COR-L47 (cell line): ENCODE measurements at places on chromosomes 5 and 9.

DNA sequence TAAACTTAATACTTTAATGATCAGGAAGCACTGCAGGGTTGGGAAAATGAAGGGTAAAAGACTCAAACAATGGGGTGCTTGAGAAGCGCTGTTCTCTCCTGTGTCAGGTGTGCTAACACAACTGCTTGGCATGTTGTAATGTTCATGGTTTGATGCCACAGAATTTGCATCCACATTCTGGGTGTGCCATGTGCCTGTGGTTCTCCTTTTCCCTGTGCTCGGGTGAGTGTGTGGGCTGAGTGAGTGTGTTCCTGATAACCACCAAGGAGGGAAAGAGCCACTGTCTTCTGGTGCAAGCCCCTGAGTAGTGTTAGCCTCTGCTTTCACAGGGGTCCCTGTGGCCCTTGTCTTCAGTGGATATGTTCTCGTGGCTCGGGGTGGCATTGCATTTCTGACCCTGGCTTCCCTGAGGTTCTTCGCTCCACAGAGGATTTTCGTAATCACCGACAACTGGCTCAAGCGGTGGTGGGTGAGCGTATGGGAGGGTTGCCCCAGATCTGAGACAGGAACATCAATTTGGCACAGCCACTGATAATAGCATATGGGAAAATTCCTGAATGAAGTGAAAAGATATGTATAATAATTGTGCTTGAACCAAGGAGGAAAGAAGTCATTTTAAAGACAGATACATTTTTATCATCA is 102.0 kb downstream of the MVB12B start:
- DNase-seq, result no peak

DNA sequence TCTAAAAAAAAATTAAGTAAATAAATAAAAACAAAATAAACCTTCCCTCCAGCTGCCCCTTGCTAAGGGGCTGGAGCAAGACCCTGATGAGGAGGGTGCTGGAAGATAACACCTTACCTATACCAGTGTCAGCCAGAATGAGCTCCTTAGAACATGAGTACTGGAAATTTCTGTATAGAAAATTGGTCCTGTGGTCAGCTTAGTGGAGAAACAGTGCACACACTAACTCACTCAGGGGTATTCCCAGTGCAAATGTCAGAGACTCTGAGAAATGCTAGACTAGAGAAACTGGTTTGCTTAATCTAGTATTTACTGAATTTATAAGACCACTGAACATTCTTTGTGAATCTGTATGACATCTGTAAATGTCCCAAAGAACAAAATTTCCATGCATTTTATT is 62.1 kb upstream of the CTXN3 start:
- no peak for DNase-seq

- no peak for DNase-seq
Measured at GRCh38 chr9:21392270-21392669, 7.1 kb upstream of the IFNA2 start.

DNA sequence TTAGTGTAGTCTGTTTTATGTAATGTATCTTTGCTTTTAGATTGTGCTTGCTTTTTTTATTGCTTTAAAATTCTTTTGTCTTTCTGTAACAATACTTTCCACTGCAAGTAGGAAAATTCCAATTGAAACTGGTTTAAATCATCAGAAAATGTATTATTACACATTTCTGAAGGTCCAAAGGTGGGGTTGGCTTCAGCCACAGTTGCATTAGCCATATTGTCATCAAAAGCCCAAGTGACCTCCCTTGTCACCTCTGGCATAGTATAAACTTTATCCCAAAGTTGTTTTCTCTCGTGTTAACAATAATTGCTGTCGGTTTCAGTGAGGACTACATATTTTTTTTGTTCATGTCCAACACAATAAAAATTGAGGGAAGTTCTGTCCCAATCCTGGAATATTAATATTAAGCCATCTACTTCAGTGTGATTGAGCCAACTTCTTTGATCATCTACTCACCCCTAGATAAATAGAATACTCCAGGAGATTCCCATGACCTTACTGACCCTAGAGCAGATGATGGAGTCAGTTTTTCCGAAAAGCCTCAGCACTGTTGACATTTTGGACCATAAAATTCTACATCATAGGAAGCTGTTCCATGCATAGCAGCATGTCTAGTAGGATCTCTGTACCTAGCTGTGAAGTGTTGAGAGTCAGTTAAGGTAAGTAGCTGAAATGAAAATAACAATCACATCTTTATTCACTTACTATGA is 52.4 kb upstream of the MACIR start:
- no peak for DNase-seq

- no peak for DNase-seq
Measured at GRCh38 chr5:98227489-98227888, 546.0 kb upstream of the RGMB start.

- no peak for DNase-seq
Measured at GRCh38 chr5:126988021-126988569, 42.3 kb downstream of the MARCHF3 start.

- DNase-seq, result no peak
Measured at GRCh38 chr5:163373436-163374084, 63.8 kb upstream of the CCNG1 start.

DNA sequence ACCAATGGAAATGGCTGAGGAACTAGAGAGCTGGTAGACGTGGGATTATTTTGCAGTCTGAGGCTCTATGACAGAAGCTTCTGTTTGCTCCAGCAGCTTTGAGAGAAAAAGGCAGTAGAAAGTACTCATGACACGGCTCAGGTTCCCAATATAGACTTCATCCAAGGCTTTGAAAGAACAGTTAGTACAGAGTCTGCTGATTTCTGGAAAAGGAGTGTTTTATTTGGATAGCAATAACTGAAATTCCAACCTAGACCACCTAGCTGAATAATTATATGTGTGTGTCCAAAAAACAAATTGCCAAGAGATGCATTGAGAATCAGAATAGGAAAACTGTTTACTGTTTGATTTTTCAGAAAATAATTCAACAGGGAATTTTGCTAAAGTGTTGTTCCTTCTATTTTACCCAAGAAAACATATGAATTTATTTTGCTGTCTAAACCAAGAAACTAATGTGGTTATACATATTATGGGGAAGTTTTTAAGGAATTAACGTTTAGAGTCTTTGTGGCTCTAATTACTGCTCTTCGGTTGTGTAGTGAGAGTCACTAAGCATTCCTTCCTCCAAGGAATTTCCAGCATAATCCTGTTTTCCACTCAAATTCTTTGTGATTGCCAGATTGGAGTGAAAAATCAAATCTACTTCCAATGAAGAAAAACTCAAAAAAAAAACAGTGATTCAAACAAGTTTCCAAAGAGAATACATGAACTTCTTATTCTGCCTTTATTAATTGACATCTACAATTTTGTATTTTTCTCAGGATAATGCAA is 18.1 kb upstream of the MTX3 start:
- no peak for DNase-seq

- DNase-seq, result no peak
Measured at GRCh38 chr5:143046314-143046713, 276.1 kb downstream of the ARHGAP26 start.

- DNase-seq, result no peak
Measured at GRCh38 chr5:89300426-89300970, 417.5 kb upstream of the MEF2C start.

DNA sequence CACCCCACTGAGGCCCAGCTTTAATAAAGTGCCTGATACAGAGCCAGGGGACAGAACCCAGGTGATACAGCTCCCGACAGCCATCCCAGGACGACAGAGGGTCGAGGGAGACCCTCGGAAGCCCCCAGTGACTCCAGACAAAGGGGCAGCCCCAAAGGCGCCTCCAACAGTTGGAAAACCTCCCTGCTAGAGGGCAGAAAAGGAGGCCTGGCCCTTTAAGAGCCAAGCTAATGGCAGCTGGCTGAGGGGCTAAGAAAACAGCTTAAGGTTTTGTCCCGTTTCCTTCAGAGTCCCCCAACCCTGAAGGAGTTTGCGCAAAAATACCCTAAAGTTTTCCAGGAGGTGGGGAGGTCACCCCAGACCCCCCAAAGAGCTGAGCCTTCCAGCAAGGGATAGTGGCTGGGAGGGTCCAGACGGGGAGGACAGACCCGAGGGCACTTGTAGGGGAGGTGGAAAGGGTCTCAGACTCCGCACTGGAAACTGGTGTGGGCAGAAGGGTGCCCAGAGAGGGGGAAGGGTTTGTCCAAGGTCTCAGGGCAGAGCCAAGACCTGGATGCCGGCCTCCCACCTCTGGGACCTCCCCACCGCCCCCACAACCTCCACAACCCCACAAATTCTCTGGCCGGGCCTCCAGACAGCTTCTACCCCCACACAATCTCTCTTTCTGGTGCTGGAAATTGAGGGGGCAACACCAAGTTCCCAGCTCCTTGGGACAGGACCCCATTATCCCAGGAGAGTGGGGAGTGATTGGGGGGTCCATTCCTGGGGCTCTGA is 8.2 kb upstream of the AK1 start:
- no peak for DNase-seq

DNA sequence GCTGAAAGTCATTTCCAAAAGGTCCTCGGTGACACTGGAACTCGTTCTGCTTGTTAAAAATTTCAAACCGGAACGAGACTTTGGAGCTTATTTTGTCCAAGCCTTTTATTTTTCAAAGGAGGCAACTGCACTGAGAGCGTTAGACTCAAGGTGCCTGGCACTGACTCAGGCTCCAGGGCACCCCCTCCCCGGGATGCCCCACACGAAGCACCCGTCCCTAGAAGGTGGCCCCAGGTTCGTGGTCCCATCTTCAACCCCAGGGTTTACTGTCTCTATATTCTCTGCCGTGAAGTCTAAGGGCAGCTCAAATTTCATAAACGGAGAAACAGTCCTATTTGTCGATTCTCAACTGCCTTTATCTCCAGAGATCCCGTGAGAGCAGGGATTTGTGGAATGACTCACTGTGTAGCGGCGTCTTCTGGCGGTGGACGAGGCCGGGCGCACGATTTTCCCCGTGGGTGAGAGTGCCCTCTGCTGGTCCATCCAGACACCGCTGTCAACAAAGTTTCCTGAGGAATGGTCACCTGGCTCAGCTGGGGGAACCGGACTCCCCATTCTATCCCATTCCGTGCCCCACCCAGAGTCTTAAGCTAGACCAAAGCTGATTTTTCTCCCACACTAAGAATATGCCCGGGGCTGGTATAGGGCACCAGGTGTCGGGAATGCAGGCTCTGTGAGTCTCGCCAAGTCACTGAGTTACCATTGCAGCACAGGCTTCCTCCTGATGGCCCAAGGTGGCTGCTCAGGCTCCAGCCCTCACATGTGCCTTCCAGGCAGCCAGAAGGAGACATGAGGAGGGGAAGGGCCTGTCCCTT is 27.1 kb upstream of the SLC6A19 start:
- peak; percentile 44 for DNase-seq
